Inflammatory macrophage (primary cell): ENCODE measurements at places on chromosomes 1 and 21.
A peak's percentile ranks its signal among the peaks of the same experiment; 100 is the strongest.

DNA sequence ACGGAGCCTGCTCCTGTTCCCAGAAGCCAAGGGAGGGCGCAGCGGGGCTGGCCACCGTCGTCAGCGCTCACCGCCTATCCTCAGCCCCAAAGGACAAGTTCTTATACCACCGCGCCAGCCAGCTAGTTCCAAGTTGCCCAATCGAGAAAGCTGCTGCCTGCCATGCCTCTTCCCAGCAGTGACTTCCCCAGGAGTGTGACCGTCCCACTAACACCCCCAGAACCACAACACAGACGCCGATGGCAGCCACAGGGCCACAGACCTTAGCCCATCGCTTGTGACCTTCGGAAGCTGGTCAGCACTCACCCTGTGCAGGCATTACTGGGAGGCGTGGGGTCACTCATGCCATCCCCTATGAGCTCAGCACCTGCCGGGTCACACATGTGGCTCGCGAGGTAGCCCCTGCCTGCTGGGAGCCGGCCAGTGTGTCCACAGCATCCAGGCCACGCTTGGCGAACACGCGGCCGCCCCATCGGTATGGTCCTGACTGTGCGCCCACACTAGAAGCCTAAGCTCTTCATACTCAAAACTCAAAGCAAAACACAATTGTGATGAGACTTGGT lies 20.1 kb downstream of the NADK start:
- DNase-seq, result peak; percentile 46

GRCh38 chr1:175154629-175155472 lies 37.7 kb downstream of the KIAA0040 start:
- peak; percentile 62 for DNase-seq

DNA sequence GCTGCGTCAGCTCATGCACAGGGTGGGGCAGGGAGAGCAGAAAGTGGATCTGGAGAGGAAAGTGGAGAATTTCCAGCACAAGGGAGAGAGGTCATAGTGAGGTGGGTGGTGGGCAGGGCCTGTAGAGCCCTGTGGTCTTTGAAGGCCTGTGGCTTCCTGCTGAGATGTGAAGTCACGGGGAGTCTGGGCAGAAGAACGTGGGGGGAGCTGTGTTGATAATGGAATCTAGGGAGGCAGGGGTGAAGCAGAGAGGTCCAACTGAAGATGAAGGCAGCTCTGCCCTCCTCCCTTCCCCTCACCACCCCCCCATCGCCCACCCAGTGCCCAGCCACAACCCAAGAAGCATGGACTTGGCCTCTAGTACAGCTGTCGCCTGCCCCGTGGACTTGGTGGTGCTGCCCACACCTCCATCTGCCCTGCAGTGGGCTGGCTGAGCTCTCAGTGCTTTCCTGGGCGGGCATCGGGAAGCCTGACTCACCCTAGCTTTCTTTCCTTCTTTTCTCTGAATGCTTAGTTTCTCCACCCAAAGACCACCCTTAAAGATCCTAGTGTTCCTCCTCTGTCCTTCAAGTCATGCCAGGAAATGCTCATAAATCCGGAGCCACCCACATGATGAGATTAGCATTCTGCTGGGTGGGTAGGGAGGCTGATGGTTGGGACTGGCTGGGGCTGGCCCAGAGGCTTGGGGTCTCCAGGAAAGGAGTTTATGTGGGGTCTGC lies 186.1 kb downstream of the TRABD2B start:
- no peak for DNase-seq

- DNase-seq, result no peak
Measured at GRCh38 chr1:10735563-10736305, 60.7 kb downstream of the CASZ1 start.

DNA sequence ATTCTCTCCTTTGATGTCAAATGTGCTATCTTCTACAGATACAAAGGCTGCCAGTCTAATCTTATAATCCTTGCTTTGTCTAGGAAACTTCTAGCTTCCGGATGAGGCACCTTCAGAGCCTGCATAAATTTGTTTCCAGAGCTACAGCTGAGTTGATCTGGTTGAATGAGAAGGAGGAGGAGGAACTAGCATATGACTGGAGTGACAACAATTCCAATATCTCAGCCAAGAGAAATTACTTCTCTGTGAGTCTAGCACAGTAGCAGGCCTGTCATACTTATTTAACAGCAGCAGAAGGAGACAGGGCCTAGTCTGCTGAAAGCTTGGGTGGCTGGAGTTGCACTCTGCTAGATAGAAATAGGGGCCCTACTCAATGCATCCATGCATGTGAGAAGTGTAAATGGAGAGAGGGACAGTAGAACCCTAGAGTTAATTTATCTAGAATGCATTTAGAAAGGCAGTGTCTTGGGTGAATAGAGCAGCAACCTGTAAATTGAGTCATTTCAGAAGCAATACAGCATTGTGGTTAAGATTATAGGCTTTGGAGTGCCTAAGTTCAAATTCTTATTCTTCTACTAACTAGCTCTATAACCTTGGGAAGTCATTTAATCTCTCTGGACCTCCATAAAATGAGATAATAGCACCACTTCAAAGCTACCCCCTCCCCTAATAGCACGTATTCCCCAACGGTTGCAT lies 89.0 kb downstream of the MACF1 start:
- no peak for DNase-seq
